Esophagus squamous epithelium (tissue), 5 donors: ENCODE measurements at places on chromosomes 11 and 22.

DNA sequence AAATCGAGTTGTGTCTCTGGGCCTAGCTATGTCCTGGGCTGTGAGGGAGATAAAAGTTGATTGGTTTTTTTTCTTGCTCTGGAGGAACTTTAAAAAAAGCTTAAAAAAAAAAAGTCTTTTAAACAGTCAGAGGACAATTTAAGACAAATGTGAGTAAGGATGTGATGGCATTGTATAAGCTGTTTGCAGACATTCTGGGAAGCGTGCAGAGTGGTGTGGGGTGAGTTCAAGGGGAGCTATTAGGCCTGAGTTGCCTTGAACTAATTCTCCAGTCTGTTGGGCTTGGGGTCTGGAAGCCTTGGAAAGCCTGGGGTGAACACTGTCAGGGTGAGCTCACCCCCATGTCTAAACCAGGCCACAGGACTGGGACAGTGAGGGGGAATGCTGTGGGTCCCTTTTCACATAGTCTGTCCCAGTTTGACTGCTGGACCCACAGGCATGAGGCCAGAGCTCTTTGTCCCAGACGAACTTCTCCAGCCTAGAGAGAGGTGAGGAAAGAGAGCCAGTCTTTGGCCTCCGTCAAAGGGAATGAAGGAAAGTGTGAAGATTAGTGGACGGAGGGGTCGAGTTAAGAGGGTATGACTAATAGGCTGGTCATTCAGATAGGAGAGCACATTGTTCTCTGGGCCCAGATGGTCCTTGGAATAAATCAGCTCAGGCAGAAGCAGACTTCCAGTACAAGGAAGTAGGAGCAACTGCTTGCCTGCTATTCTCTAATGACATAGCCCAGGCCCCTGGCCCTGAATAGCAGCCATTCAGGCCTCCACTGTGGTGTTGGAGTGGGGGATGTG lies 76.4 kb upstream of the NNMT start:
- DNase-seq, result no peak

- DNase-seq, result no peak
Observed at GRCh38 chr11:748007-748359, 719 bp downstream of the TALDO1 start.

DNA sequence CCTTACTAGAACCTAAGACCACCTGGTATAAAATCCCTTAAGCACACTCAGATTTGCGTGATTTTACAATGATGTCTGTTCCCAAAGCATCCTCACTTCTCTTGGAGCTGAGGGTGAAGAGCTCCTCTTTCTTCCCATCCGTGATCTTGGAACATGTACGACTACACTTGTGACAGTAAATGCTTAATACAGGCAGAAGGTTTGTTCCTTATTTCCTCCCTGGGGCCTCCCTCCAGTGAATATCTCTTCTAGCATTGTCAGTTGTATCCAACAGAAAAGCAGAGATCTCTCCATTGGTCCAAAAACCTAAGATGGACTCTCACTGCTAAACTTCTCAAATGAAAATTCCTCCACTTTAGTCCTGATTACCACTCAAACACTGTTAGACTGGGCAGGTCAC lies 103.6 kb upstream of the VPREB1 start:
- DNase-seq, result no peak

DNA sequence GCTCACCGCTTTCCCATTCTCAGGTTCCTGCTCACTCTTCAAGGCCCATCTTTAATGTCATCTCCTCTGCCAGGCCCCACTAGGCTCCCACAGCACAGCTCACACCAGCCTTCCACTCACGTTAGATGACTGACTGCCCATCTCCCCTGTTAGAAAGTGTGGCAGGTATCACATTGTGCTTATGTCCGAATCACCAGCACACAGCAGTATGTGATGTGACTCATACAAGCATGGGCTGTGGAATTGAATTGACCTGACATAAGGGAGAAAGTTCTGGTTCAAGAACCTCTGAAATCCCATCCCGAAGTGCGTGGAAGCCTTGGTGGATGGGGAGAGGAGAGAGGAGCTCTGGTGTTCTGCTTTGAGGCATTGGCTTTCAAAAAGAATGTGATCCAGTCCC lies 6.5 kb downstream of the VSTM5 start:
- no peak for DNase-seq

DNA sequence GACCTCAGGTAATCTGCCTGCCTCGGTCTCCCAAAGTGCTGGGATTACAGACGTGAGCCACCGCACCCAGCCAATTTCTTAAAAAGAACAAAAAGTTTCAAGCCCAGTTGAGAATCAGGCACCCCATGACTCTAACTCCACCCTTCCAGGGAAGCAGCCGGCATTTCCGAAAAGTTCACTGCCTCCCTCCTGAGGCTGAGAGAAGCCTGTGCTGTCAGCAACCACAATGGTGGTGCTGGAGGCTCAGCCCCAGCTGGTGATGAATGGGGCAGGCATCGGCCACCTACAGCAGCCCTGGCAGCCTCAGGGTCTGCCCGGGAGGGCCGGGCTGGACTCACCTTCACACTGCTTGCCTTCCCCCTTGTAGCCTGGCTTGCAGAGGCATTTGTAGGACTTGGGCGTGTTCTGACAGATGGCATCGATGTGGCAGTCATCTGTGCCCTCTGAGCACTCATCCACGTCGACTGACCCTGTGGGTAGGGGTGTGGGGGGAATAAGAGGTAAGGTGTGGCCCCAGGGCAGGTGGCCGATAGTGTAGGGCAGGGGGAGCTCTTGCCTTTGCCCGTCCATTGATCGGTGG lies 4.3 kb downstream of the SCUBE1 start:
- DNase-seq, result no peak

DNA sequence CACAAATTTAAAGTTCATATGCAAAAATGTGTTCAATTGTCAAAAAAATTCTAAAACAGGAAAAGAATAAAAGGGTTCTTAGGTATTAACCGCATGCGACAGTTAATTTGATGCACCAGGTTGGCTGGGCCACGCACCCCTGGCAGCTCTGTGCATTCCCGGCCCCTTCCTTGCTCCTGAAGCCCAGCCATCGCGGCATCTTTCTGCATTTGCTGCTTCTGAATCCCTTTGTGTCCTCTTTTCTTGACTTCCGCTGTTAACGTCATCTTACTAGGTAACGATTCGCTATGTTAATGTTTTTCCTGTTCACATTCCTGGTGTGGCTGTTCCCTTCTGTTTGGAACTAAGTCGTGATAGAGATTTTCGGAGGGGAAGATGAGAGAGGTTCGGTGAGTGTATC lies 7.9 kb upstream of the KLHDC7B start:
- DNase-seq, result no peak

- DNase-seq, result no peak
Observed at GRCh38 chr11:98183034-98183433, 837.7 kb upstream of the CNTN5 start.

GRCh38 chr11:224424-224823 lies 11.7 kb downstream of the SIRT3 start:
- DNase-seq, result no peak

DNA sequence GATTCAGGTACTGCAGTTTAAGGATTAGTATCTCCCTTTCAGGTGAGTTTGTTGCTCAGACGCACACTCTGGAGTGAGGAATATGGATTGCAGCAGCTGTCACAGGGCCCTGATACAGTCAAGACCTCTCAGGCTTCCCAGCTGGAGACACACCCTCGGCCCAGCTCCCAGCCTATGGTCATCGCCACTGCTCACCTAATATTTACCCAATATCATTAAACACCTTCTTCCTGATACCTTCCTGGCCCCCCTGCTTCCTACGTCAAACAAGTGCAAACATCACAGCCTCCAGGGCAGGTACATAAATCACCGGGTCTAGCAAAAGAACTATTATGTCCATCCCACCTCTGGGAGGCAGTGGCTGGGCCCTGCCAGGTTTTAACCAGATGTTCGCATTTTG lies 213.3 kb downstream of the MN1 start:
- DNase-seq, result no peak

GRCh38 chr11:117875382-117876058 lies 938 bp downstream of the FXYD6 start:
- no peak for DNase-seq

GRCh38 chr22:20606784-20607128 lies 99.3 kb downstream of the MED15 start:
- no peak for DNase-seq

DNA sequence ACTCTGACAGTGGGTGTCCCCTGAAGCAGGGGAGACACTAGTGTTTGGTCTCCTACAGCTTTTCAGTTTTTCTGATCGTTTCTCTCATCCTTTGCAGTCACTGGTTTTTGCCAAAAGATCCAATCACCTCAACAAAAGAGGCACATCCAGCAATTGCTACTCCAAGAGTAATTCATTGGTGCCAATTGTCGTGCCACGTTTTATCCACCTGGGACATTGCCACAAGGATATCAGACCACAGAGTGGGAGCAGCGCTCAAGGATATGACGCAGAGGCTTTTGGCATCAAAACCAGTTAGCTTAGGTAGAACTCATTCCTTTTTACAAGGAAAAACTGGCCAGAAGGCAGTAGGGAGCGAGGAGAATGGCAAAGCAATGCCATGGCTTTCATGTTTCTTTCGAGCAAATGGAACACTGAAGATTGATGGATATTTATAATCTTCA lies 40.9 kb upstream of the BLID start:
- no peak for DNase-seq

DNA sequence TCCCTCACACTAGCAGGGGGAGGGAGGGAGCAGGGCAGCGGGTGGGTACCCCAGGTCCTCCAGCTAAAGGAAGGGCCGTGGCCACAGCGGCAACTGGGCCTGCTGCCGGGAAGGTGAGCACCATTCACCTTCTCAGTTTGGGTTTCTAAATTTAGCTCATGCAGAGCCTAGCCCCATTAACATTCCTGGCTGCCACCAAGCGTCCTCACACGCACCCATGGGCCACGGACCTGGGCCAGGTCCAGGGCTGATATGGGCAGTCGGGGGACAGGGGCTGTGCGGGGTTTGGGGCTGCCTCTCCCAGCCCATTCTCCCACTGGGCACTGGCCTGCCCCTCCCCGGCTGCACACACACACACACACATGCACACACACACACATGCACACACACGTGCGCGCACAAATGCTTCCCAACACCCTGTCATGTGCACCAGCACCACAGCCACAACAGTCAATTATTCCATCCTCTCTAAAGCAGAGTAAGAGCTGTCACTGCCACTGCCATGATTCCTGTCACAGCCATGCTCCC lies 28.7 kb downstream of the SYT7 start:
- DNase-seq, result no peak

DNA sequence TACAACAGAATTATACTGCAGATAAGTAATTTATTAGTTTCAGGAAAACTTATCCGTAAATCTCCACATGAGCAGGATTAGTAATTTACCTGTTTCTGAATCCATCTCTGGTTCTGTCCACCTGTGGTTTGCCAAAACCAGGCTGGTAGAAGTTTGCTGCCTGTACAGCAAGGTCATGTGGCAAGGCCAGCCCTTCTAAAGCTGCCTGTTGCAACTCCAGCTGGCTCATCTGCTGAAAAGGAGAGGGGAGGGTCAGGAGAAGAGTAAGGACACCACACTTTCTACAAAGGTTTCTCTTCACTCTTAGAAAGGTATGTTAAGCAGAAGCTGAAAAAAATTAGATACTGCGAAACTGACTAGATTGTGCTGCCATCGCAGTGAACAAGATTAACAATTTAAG lies 42.3 kb downstream of the EIF4ENIF1 start:
- DNase-seq, result no peak

GRCh38 chr22:30882184-30882717 lies 86.3 kb downstream of the MORC2 start:
- DNase-seq, result no peak

DNA sequence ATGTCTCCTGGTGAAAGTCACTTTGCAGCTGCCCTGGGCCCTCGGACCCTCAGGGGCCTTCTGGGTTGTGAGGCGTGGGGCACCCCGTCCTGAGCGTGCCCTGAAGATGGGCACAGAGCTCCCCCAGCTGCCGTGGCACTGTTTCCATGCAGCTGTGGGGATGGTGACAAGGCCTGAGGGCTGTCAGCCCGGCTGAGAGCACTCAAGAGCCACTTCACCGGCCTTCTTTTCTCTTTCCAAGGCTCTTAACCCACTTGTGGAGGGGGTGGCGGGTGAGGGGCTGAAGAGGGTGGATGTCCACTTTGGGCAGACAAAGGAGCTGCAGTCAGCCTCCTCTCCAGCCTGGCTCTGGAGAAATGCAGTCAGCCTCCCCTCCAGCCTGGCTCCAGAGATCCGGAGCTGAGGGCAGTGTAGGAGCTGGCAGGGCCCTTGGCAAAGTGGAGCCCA lies 239.5 kb downstream of the ST3GAL4 start:
- DNase-seq, result no peak

GRCh38 chr11:30683176-30683575 lies 97.0 kb upstream of the MPPED2 start:
- DNase-seq, result no peak

- no peak for DNase-seq
Observed at GRCh38 chr11:120125024-120125423, 12.9 kb downstream of the TRIM29 start.

DNA sequence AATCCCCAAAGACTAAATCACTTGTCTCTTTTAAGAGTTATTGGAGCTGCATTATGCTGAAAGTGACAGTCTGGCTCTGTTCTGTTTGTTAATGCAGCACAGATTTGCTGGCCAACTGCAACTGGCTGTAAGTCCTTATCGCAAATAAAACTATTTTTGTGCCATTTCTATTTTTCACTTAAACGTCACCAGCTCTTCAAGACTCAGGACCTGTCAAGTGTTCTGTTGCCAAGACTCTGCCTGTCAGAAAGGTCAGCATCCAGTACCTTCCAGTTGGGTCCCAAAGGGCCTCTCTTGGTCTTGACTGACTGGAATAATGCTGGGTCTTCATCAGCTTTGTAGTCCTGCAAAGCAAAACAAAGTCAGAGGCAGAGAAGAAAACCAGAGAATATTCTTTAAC lies 45.6 kb downstream of the PITPNB start:
- no peak for DNase-seq

DNA sequence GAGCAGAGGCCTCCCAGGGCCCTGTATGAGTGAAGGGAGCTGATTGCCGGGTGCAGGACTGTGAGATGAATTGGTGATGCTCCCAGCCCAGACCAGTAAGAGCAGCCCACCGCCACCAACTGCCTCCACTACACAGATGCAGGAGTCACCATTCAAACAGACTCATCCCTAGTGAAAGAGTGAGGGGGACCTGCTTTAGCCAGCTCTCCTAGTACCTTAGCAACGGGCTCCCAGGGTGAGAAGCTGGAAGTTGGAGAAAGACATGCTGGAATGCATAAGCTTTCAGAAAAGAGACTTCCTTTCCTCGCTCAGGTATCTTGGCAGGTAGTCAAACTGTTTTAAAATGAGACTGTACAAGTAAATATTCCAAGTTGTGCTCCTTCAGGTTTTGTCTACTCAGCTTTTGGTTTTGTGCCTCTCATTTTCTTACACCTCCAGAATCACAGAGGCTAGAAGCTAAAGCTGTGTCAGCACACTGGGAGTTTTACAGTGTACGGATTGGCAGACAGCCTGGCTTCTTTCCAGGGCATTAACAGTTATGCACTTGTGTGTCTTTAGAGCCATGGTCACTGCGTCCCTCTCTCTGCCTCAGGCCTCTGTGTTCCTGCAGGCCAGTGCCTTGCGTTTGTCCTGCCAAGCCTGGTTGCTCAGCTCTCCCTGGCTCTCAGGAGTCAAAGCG lies 146.2 kb downstream of the ATXN10 start:
- no peak for DNase-seq
